ENCODE measurements at places on chromosomes 13 and 19. TPM values are rescaled to one million over a fixed set of nuclear protein-coding genes. Genes with fewer than 3 reads are reported as not detected.
A peak's percentile ranks its signal among the peaks of the same experiment; 100 is the strongest.

DNA sequence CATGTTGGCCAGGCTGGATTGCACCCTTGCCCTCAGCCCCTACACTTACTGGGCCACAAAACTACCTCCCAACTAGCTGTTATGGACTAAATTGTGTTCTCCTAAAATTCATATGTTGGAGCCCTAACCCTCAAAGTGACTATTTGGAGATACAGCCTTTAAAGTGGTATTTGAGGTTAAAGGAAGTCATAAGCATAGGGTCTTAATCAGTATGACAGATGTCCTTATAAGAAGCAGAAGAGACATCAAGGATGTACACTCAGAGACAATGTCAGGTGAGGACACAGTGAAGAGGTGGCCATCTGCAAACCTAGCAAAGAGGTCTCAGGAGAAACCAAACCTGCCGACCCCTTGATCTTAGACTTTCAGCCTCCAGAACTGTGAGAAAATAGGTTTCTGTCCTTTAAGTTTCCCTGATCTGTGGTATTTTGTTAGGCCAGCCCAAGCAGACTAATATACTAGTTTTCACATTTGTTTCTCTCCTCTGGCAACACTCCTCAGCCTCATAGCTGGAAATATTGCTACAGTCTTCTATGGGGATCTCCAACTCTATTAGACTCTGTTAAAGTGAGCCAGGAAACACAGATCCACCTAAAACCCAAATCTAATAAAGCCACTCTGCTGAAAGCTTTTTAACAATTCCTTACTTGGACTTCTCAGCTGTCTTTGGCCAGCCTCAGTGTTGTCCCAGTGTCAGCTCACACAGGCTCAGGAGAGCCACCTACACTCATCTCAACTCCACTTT, 256.5 kb downstream of the TBC1D4 start:
- DNase-seq, result no peak

- no peak for DNase-seq
These were observed 711.4 kb downstream of the DIAPH3 start for GRCh38 chr13:59452189-59452890.

- peak; percentile 84 for DNase-seq
These were observed 31.3 kb upstream of the ISYNA1 start for GRCh38 chr19:18469069-18469846.

DNA sequence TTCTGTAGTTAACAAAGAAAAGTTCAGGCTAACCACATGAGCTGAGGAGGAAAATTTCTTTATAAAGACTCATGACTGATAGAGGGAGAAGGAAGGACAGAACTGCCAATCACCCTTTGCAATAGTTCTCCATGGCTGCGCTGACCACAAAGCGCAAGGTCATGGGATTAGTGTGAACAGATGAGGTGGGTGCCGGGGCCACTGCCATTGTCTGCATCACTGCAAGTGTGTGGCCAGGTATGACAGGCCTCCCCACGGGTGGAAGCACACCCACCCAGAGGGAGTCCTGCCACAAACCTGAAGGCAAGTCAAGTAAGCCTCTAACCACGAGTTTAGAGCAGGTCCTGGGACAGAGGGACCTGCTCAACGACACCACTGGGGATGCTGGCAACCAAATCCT, 128.1 kb downstream of the TUBA3C start:
- no peak for DNase-seq

The PDE4A gene
- total RNA-seq, result 14.7 TPM

The TBXA2R gene
- 0.54 TPM for total RNA-seq

Measured in sigmoid colon (tissue), 7 donors.